ENCODE measurements at places on chromosomes 1 and 21.

GRCh38 chr1:33560680-33561079 is 88.2 kb downstream of the ZSCAN20 start:
- DNase-seq: peak; percentile 7

GRCh38 chr1:53556657-53557227 is 97.5 kb downstream of the DMRTB1 start:
- DNase-seq: no peak

DNA sequence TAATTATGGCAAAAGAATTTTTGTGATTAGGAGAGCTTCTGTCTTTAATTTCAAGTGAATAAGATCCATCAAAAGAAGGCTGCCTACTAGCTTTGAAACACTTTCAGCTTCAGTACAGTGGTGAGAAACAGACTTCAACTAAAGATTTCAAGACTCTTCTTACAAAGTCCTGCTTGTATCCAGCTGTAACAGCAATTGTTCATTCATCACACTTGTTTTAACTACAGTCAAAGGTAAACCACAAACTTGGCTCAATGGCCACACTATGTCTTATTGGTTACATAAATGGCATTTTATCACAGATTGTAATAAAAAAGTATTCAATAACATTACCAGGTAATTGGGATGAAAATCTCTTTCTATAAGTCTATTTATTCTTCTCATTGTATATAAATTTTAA is 59.2 kb downstream of the WARS2 start:
- peak; percentile 76 for DNase-seq

DNA sequence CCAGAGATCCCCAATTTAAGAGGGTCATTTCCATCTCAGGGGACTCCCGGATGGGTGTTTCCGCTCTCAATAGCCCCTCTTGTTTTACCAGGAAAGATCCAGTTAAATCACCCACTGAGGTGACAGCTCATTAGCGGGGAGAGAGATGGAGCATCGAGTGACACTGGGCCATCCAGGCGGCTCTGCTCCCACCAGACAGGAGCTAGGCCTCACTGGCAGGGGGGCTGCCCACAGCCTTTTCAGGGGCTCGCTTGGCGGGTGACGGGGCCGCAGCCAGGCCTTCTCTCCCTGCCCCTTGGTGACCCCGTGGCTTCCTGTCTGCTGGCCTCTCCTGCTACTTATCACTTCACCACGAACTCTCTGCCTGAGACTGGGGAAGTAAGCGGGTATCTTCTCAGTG is 26.7 kb upstream of the SPSB1 start:
- no peak for DNase-seq

DNA sequence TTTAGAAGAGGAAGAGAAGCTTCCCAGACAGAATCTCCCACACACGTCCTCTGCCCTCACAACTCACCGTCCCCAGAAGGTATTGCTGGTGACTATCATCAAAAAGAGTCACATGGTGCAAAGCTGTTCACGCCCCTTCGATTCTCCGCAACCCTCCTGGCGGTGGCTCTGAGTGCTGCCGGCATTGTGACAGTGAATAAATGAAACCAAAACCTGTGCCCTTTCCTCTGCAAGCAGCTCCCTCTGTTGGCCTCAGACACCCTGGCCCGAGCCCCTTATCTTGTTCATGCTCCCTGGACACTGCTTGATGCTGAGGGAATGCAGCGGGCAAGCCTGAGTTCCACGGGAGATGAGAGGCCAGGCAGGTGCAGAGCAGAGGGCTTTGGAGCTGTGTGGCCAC is 510.3 kb downstream of the NPHP4 start:
- no peak for DNase-seq

GRCh38 chr1:30005972-30006619 is 717.3 kb downstream of the MATN1 start:
- peak; percentile 94 for DNase-seq

GRCh38 chr1:85340427-85340826 is 64.0 kb upstream of the BCL10 start:
- DNase-seq: no peak

- no peak for DNase-seq
Measured at GRCh38 chr1:14926818-14927575, 226.6 kb upstream of the TMEM51 start.

DNA sequence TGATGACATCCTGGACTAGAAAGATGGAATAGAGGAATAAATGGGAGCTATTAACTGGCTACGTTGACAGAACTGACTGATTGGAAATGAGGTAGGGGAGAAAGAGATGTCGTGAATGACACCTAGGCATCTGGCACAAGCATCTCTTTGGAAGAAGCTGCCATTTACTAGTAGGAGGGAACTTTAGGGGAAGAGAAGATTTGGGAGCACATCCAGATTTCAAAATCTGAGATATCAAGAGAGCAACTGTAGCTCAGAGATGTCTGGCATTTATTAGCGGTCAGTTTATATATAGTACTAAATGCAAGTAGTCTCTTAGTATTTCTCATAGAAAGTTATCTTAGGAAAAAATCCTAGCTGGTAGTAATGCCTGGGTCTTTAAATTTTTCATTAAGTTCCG is 131.9 kb upstream of the C1orf105 start:
- DNase-seq: no peak

- DNase-seq: no peak
Measured at GRCh38 chr1:5914676-5915365, 77.4 kb downstream of the NPHP4 start.

DNA sequence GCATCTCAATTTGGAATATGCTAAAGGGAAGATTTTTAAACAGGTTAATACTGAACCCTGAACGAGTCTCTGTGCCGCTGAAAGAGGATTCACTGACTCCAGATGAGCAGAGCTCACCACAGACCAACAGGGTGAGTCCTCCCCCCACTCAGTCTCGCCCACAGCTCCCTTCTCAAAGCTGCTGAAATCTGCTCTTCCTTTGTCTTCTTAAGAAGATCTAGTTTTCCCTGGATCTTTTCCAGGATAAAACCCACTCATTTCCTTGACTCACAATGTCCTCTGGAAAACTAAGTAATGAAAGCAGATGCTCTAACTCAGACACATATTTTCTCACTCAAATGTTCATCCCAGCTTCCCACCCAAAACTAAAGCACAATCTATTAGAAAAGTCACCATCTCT is 447.0 kb upstream of the PKN2 start:
- DNase-seq: peak; percentile 50

DNA sequence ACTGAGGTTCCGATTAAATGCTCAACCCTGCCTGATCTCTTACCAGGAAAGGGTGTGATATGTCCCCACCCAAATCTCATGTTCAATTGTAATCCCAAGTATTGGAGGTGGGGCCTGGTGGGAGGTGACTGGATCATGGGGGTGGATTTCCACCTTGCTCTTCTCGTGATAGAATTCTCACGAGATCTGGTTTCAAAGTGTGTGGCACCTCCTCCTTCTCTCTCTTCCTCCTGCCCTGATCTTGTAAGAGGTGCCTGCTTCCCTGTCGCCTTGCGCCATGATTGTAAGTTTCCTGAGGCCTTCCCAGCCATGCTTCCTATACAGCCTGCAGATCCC is 34.9 kb downstream of the RSPH1 start:
- DNase-seq: no peak

DNA sequence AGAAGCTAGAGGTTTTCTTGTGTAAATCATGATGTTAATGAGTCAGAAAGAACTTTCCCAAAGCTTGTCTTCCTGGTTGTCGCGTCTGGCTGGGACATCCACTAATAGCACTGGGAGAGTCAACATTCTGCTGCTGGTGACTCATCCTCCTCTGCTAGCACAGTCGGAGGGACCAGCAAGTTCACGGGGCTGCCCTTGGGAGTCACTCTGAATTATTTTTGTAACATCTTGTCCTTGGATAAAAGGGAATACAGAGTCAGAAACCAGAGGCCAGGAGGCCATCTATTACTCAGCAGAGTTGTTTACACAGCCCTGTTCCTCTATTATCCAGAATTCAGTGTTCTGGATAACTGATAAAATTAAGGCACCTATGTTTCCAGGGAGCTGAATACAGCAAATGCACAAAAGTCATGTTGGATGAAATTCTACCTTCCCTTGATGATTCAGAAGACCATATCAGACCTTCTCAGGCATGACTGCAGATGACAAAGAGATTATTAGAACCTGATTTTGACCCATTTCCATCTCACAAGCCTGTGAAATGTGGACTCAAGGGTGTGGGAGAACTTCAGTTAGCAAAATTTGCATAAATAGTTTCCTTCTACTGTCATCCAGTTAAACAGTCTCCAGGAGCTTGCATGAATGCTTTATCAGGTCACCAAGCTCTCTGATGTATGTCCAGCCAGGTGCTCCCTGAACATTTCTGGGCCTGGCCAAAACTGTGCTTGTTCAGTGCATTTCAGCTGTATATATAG is 68.1 kb downstream of the JAK1 start:
- DNase-seq: peak; percentile 100

DNA sequence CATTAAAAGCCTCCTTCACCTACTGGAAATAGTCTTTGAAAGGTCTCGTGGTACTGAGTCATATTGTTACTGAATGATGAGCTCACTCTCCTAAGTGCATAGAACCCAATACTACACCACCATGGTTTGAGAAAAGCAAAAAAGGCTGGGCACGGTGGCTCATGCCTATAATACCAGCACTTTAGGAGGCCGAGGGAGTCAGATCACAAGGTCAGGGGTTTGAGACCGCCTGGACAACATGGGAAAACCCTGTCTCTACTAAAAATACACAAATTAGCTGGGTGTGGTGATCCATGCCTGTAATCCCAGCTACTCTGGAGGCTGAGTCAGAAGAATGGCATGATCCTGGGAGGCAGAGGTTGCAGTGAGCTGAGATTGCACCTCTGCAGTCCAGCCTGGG is 3.3 kb upstream of the HNRNPCL1 start:
- DNase-seq: no peak

DNA sequence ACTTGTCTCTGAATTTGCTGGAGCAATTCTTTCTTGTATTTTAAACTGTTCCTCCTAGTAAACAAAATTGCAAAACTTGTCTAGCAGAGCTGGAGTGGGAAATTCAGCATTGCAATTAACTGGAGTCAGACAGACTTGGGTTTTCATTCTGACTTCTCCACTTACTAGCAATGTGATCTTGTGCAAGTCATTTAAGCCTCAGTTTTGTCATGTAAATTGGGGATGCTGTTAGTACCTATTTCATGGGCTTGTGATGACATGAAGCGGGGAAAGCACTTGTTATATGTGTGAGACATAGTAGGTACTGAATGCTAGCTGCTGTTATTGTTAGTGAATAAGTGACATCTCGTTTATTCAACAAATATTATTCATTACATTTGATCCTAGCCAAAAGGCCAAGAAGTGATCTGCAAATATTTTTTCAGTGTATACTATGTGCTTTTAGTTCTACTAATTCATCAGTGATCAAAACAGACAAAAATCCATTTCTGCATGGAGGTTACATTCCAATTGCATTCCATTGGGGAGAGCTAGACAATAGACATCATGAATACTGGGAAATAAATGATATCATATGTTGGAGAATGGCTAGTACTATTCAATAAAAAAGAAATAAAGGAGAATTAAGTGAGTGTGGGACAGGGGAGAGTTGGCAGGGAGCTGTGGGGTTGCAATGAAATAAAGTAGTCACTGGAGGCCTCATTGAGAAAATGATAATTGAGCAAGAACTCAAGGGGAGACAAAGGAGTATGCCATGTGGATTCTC is 47.1 kb downstream of the CACHD1 start:
- DNase-seq: peak; percentile 36

DNA sequence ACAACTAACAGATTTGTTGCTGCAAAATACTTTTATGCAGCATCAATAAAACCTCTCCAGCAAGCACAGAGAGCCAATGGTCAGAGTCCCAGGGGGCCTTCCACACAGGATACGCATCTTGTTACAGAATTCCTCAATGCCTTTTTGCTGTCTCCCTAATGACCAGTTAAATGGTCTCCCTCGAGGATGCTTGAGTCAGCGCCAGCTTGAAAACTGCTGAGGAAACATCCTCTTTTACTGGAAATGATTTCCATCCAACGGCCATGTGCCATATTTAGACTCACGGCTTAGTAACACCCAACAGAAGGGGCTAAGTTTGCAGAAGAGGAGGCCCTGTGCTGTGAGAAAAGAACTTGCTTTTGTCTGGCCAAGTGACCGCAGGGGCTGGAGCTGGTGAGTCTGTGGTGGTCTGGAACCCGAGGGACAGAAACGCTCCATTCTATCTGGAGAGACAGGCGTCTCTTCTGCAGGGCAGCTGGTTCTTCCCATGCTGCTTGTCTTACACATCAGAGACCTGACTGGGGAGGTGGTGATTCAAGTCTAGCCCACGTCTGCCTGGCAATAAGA is 496.4 kb downstream of the SETD4 start:
- DNase-seq: no peak

GRCh38 chr1:233668725-233669294 is 54.9 kb downstream of the KCNK1 start:
- peak; percentile 82 for DNase-seq

DNA sequence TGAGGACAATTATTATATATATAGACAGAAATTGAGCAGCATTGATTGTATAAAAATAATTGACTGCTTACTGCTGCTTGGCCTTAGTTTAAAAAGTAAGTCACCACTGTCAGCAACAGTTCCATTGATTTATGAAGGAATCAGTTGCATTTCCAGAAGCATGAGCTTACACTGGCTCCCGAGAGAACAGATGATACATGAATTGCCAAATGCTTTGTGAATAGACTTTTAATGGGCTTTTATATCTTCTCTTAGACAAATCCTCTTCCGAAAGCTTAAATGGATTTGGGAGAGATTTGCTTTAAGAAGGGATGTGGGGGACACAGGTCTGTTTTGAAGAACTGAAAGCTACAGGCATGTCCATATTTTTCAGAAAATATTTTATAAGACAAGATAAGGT is 7.5 kb downstream of the FHAD1 start:
- no peak for DNase-seq

DNA sequence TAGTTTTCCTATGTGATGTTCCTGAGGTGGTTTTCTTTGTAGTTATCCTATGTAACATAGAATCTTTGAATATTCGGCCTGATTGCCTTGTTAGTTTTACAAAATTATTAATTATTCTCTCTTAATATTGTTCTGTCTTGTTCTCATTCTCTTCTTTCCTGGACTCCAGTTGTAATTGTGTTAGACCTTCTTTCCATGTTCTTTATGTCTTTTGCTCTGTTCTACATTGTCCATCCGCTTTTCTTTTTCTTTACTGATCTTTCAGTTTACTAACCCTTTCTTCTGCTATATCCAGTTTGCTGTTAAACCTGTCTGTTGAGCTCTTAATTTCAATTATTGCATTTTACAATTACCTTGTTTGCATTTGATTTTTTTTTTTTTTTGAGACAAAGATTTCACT is 89.3 kb downstream of the PEX14 start:
- no peak for DNase-seq

- DNase-seq: no peak
Measured at GRCh38 chr1:26288311-26288941, 8.5 kb downstream of the SH3BGRL3 start.

- no peak for DNase-seq
Measured at GRCh38 chr1:38488162-38488898, 371.2 kb downstream of the RRAGC start.

DNA sequence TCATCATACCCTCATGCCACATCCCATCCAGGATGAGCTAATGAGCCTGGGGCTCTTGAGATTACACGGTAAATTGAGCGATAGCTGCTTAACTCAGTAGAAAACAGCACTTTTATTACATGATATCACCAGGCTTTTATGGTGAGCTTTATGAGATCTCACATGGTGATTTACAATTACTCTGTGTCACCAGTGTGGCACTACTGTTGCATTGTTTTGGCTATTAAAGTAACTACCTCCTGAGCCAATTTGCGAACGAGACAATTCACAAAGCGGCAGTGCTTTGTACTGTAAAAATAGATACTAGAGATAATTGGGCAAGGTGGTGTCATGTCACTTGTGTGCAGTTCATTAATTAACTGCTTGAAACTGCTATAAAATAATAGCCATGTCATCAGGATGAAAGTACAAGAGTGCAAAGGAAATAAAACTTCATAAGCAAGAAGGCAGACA is 767.7 kb upstream of the ADGRL2 start:
- no peak for DNase-seq

GRCh38 chr1:150808121-150808520 is at the start of gene CTSK:
CTSK (minus strand) TSS chr1:150808260; CDS start chr1:150806805, 1,455 bp downstream.
- no peak for DNase-seq

Measured in renal cortical epithelial cell (primary cell).